ENCODE measurements at places on chromosomes 6 and 20. TPM values are rescaled to one million over a fixed set of nuclear protein-coding genes. Genes with fewer than 3 reads are reported as not detected.

Gene PRDM1
- 0.19 TPM for total RNA-seq

Gene ADAM33
- total RNA-seq: not detected

Gene FAM184A
- total RNA-seq: 4.6 TPM

Gene PRND
- total RNA-seq: 0.10 TPM

Gene KIF6
- 0.26 TPM for total RNA-seq

Gene ECT2L
- not detected for total RNA-seq

Gene CST9
- total RNA-seq: not detected

Gene DLGAP4
- 29.6 TPM for total RNA-seq

Gene CST4
- total RNA-seq: not detected

Gene KCNK16
- not detected for total RNA-seq

Gene TP53TG5
- not detected for total RNA-seq

Gene CD109
- 18.4 TPM for total RNA-seq

Gene TSHZ2
- total RNA-seq: 0.36 TPM

Gene KCNQ5
- 6.7 TPM for total RNA-seq

Gene KCNK15
- total RNA-seq: not detected

Gene LTB
- not detected for total RNA-seq

Gene GPANK1
- 13.2 TPM for total RNA-seq

Gene CLPSL2
- not detected for total RNA-seq

Gene PROCR
- 48.0 TPM for total RNA-seq

Gene PAX1
- total RNA-seq: not detected

Gene TGM3
- total RNA-seq: not detected

Gene MEP1A
- not detected for total RNA-seq

Gene LMBRD1
- 21.9 TPM for total RNA-seq

Gene ABHD16B
- total RNA-seq: not detected

Gene GPR6
- not detected for total RNA-seq

Gene MLN
- total RNA-seq: not detected

Gene DNAH8
- not detected for total RNA-seq

Gene PNPLA1
- not detected for total RNA-seq

Gene OPRL1
- 0.81 TPM for total RNA-seq

Gene SLC17A2
- total RNA-seq: not detected

Gene RIPOR2
- total RNA-seq: 0.53 TPM

Gene TSBP1
- not detected for total RNA-seq

Gene CYP39A1
- not detected for total RNA-seq

Gene DACT2
- total RNA-seq: not detected

Gene C6orf132
- 0.02 TPM for total RNA-seq

Gene SGK1
- 209 TPM for total RNA-seq

Gene TTK
- total RNA-seq: 63.1 TPM

Gene TRIM15
- total RNA-seq: not detected

Gene SIM1
- total RNA-seq: not detected

Gene C4A
- 1.6 TPM for total RNA-seq

Gene DEF6
- not detected for total RNA-seq

Gene CST3
- 209 TPM for total RNA-seq

Gene B3GAT2
- not detected for total RNA-seq

Gene DEFB110
- not detected for total RNA-seq

Gene EFCAB8
- total RNA-seq: not detected

Gene PLN
- not detected for total RNA-seq

Gene PLG
- not detected for total RNA-seq

Gene DXO
- 16.4 TPM for total RNA-seq

Gene MCHR2
- total RNA-seq: not detected

Gene SAMD10
- 0.77 TPM for total RNA-seq

Gene BMP2
- total RNA-seq: not detected

Gene APOM
- total RNA-seq: 4.2 TPM
